Heart left ventricle (tissue), 16 donors: ENCODE measurements at places on chromosomes 16 and 17. TPM values are rescaled to one million over a fixed set of nuclear protein-coding genes. Genes with fewer than 3 reads are reported as not detected.

GRCh38 chr17:27332047-27332393, 38.1 kb downstream of the WSB1 start:
- no peaks in the 10 kb centered on the region for H3K36me3 ChIP-seq
- H3K27me3 ChIP-seq: no peaks in the 10 kb centered on the region
- DNase-seq: no peak
- no peak overlapping the region for H3K4me3 ChIP-seq
- H3K27ac ChIP-seq: peak overlapping the region; percentile 97

DNA sequence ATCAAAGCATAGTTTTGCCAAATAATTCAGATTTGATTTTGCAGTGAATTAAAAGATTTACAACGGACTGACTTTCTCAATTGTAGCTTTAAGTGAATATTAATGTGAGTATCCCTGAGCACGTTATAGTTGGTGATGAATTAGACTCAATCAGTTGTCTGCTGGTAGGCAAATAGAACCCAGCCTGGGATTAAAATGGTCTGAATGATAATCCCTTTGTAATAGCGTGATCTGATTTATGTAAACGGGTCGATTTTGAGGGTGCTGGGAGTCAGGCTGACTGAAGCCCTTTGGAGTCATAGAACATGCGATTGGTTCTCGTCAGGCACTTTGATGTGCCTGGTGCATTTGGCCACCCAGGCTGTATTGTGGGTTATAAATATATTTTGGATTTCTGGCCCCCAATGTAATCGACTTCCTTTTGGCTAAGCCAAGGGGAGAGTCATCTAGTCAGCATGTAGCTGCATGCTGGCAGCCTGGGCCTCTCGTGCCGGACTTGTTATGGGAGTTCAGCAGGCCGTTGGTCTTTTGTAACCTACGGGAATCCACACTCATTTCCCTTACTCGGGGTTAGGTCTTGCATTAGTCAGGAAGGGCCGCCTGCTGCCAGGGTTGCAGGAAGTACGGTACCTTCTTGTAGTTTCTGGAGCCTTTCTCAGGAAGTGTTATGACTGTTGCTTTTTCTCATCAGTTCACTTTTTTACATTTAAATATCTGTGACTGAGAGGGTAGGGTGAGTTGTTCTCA, 5.4 kb downstream of the PGS1 start:
- peaks cover 88% of the 10 kb centered on the region for H3K4me1 ChIP-seq
- H3K27ac ChIP-seq: peak overlapping the region; percentile 84
- no peaks in the 10 kb centered on the region for H3K27me3 ChIP-seq
- DNase-seq: peak; percentile 70
- H3K4me3 ChIP-seq: no peak overlapping the region
- H3K36me3 ChIP-seq: no peaks in the 10 kb centered on the region

MYH1 gene
- 0.09 TPM for total RNA-seq

DNA sequence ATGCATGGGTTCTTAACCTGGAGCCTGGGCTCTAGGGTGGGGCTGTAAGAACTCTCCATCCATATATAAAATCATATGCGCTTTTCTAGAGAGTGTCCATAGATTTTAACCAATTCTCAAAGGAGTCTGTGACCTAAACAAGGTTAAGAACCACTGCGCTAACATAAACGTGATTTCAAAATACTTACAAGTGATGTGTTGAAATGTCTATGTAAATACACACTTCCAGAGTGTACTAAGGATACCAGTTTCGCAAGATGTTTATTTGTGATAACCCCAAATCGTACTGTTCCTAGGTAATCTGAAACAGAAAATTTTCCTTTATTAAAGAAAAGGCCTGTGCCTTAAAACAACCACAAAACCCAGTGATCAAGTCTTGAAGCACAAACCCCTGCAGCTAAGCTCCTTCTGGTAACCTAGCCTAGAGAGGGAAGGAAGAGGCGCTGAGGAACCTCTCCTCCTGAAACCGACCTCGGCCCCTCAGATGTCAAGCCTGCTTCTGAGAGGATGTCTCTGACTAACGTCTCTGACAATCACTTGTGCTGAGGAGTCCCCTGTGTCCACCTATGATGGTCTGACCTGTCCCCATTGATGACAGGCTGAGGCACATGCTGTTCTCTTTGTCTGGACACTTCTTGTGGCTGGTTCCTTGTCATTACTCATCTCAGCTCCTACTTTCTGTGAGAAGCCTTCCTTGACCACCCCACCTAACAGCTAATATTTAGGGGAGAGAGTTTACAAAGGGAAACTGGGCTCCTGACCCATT, 32.2 kb downstream of the SNN start:
- H3K4me3 ChIP-seq: no peak overlapping the region
- no peak overlapping the region for H3K27ac ChIP-seq
- peaks cover 19% of the 10 kb centered on the region for H3K4me1 ChIP-seq
- H3K27me3 ChIP-seq: no peaks in the 10 kb centered on the region

KRT20 gene
- not detected for total RNA-seq

GAST gene
- total RNA-seq: not detected

PRM3 gene
- not detected for total RNA-seq

GRCh38 chr17:560432-560873, 154.2 kb downstream of the VPS53 start:
- DNase-seq: no peak
- no peak overlapping the region for H3K4me3 ChIP-seq
- H3K27me3 ChIP-seq: no peaks in the 10 kb centered on the region
- H3K27ac ChIP-seq: peak overlapping the region; percentile 81
- H3K36me3 ChIP-seq: peaks cover 44% of the 10 kb centered on the region

ARHGDIG gene
- total RNA-seq: 7.2 TPM
